ENCODE measurements at places on chromosomes 1 and 21. TPM values are rescaled to one million over a fixed set of nuclear protein-coding genes. Genes with fewer than 3 reads are reported as not detected.

Gene HAO2
- 0.76 TPM for total RNA-seq

Gene SLC44A5
- not detected for total RNA-seq

Gene FCRL4
- total RNA-seq: not detected

Gene MAP3K7CL
- 4.9 TPM for total RNA-seq

Gene FAM72B
- total RNA-seq: 0.40 TPM

Gene OR2L8
- total RNA-seq: not detected

DNA sequence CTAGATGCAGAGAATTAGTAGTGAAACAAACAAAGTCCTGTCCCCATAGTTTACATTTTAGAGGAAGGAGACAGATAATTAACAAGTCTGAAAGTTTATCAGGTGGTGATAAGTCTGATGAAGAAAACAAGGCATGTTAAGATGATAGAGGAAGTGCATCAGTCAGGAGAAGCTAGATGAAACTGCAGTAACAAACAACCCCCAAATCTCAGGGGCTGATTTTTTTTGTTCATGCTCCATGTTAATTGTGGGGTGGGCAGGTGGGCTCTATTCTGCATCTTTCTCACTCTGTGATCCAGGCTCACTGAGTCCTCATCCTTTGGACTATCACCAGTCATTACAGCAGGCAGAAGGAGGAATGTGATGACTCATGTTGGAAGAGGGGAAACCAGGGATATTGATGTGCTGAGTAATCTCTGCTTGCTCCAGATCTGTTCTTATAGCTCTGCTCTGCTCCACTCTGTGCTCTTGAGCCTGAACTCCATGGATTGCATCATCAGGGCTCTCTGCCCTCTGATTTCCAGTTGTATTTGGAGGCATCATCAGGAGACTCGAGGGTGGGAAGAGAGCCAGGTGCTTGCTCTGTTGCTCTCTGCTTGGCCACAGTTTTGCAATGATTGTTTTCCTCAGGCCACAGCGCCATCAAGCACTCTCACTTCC lies 166.9 kb downstream of the IER5 start:
- H3K27ac ChIP-seq: no peak overlapping the region
- no peak for DNase-seq
- no peaks in the 10 kb centered on the region for H3K4me1 ChIP-seq
- no peak overlapping the region for H3K4me3 ChIP-seq
- no peaks in the 10 kb centered on the region for H3K36me3 ChIP-seq

GRCh38 chr1:186206048-186206570 lies 168.9 kb downstream of the TPR start:
- H3K27me3 ChIP-seq: no peaks in the 10 kb centered on the region
- H3K4me3 ChIP-seq: no peak overlapping the region
- no peak for DNase-seq
- H3K4me1 ChIP-seq: no peaks in the 10 kb centered on the region
- no peak overlapping the region for H3K27ac ChIP-seq

- H3K4me1 ChIP-seq: no peaks in the 10 kb centered on the region
- no peak for DNase-seq
- H3K27ac ChIP-seq: no peak overlapping the region
- no peak overlapping the region for H3K4me3 ChIP-seq
Measured at GRCh38 chr1:77948841-77949424, 29.9 kb downstream of the FUBP1 start.

GRCh38 chr1:29806646-29807319 lies 570.5 kb downstream of the PTPRU start:
- H3K4me1 ChIP-seq: no peaks in the 10 kb centered on the region
- no peak overlapping the region for H3K4me3 ChIP-seq
- DNase-seq: no peak
- no peaks in the 10 kb centered on the region for H3K36me3 ChIP-seq
- no peak overlapping the region for H3K27ac ChIP-seq
- H3K27me3 ChIP-seq: no peaks in the 10 kb centered on the region

GRCh38 chr1:208868554-208868953 lies 624.4 kb upstream of the PLXNA2 start:
- no peak for DNase-seq
- H3K4me1 ChIP-seq: no peaks in the 10 kb centered on the region
- no peaks in the 10 kb centered on the region for H3K27me3 ChIP-seq
- H3K36me3 ChIP-seq: no peaks in the 10 kb centered on the region
- H3K4me3 ChIP-seq: no peak overlapping the region

Data from Peyer's patch (tissue), 4 donors.